ENCODE measurements at places on chromosomes 12 and 14. TPM values are rescaled to one million over a fixed set of nuclear protein-coding genes. Genes with fewer than 3 reads are reported as not detected.

- DNase-seq: no peak
- no peaks in the 10 kb centered on the region for H3K4me1 ChIP-seq
- peaks cover 13% of the 10 kb centered on the region for H3K27me3 ChIP-seq
- H3K4me3 ChIP-seq: no peak overlapping the region
- H3K36me3 ChIP-seq: peaks cover 14% of the 10 kb centered on the region
- H3K27ac ChIP-seq: no peak overlapping the region
Observed at GRCh38 chr14:94412671-94413638, 24.6 kb upstream of the SERPINA1 start.

ZDHHC22 gene
- total RNA-seq: not detected

TMTC2 gene
- total RNA-seq: 9.0 TPM

DNA sequence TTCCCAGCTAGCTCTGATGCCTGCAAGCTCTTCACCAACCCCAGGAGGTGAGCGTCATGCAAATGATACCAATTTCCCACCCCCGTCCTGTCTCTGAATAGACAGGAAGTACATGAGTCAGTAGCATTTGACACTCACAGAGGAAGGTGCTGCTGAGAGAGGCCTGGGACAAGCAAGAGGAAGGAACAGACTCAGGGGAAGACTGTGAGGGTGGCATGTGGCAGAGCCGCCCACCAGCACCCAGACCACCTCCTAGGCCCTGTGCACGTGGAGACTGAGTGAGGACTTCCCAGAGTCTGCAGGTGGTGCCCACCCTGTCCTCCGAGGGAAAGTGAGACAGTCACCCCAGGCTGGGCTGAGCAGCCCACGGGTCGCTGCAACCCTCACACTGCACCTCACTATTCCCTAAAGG lies 199.5 kb upstream of the SFSWAP start:
- peaks cover 13% of the 10 kb centered on the region for H3K4me1 ChIP-seq
- DNase-seq: peak; percentile 66
- H3K4me3 ChIP-seq: peak overlapping the region; percentile 14
- peak overlapping the region; percentile 43 for H3K27ac ChIP-seq
- H3K36me3 ChIP-seq: peaks cover 1% of the 10 kb centered on the region
- H3K27me3 ChIP-seq: no peaks in the 10 kb centered on the region

DNA sequence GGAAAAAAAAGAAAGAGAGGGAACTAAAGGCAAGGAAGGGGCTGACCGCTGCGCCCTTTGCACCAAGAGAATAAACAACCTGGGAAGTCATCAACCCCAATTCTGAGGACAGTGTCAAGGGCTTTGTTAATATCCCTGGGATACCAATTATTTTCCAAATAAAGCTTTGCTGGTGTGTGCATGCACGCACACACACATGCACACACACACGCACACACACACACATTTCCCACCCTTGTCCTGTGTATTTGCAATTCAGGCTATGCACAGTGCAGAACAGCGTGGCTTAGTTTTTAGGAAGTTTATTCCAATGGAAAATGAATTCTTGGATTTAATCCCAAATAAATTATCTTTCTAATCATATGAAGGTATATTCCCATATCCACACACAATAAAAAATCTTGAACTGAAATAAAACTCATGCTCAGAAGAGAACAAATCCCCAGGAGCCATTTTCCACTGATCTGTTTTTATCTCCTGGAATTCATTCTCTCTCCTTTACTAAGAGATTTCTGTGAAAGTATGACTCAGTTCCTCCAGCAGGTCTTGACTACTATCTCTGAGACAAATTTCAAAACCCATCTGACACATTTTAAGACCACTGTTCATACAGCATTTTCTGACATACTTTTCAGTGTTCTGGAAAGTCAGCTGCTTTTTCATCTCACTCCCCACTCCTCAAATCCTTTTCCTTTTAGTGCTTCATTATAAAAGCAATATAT lies 334.4 kb upstream of the ATP2B1 start:
- DNase-seq: peak; percentile 3
- peaks cover 29% of the 10 kb centered on the region for H3K4me1 ChIP-seq
- H3K4me3 ChIP-seq: no peak overlapping the region
- peaks cover 4% of the 10 kb centered on the region for H3K36me3 ChIP-seq
- H3K27ac ChIP-seq: peak overlapping the region; percentile 84
- H3K27me3 ChIP-seq: peaks cover 8% of the 10 kb centered on the region

DNA sequence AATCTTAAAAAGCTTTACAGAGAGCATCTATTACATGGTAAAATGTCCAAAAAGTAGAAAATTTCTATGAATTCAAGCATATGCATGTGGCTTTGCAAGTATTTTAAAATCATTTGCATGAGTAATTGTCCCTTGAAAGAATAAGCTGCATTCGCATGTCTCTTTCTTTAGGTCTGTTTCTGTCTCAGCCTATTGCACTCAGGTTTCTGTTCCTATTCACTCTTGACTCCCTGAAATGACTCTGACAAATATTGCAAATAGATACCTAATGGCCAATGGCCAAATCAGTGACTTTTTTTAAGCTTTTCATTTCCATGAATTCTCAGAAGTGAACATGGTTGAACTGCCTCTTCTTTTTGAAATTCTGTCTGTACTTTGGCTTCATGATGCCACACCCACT lies 6.4 kb upstream of the TTC8 start:
- peaks cover 44% of the 10 kb centered on the region for H3K27me3 ChIP-seq
- no peaks in the 10 kb centered on the region for H3K4me1 ChIP-seq
- no peak overlapping the region for H3K4me3 ChIP-seq
- no peak for DNase-seq

DNA sequence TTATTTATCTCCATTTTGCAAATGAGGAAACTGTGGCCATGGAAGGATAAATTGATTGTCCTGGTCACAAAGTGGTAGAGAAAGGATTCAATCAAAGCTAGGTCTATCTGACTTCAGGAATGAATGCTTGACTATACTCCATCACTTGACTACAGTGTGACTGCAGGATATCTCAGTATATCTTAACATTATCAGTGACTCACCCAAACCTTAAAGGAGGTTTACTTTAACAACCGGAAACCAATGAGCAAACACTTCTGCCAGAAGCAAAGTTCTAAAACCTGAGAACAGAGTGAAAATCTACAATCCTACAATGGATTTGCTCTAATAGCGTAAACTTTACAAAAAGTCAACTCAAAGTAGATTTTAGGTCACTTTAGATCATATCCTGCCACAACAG lies 277.0 kb downstream of the CEP128 start:
- H3K36me3 ChIP-seq: peaks cover 9% of the 10 kb centered on the region
- H3K27ac ChIP-seq: no peak overlapping the region
- H3K4me1 ChIP-seq: no peaks in the 10 kb centered on the region
- no peak for DNase-seq

DNA sequence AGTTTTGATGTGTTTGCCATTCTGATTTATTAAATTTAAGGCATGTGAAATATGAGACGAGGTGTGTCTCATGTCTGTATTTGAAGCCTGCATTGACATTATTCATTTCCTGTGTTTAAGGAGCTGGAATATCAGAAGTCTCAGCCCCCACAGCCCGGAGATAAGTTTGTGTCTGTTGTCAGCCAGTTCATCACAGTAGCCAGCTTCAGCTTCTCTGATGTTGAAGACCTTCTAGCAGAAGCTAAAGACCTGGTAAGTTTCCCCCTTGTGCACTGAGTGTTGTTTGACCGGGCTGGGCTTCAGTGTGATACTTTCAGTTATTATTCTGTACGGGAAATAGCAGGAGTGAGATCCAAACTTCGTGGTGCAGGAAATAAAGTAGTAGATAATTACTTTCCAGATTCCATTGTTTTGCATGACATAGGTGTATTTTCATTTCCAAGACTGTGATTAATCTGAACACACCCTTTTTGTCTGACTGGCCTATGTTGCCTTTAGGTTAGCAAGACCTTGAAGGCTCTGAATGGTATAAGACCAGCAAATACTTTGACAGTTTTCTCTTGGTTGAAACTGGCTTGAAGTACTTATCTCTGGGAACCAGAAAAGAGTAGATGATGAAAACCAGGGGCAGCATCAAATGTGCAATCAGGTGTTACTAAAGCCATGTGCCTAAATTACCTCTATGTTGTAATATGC lies 101.5 kb downstream of the GPR135 start:
- peaks cover 3% of the 10 kb centered on the region for H3K36me3 ChIP-seq
- H3K27me3 ChIP-seq: no peaks in the 10 kb centered on the region
- DNase-seq: no peak
- H3K27ac ChIP-seq: no peak overlapping the region
- no peak overlapping the region for H3K4me3 ChIP-seq

DNA sequence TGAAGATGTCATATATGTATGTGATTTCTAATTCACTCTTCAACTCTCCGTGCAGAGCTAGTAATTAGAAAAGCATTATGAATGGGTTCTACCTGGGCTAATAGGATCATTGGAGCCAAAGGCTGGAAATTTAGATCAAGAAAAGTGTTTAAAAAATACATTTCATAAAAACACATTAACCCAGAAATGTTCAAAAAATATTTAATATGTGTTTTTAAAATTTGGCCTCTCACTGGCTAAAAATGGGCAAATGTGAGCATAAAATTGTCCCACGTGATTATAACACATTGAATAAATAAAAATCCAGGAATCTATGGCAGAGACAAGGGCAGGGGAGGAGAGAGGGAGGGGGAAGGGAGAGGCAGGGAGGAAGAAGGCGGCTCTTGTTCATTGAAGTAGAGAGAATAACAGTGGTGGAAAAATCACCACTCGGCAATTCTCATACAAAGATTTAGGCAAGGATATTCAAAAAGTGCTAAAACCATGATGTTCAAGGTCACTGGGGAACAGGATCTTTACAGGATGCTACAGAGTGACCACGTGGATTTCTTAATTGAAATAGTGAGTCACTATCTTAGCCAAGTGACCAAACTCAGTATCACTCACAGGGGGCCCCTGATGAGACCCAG lies 38.8 kb downstream of the FBXO21 start:
- no peak for DNase-seq
- H3K27ac ChIP-seq: peak overlapping the region; percentile 96
- H3K4me3 ChIP-seq: no peak overlapping the region
- H3K4me1 ChIP-seq: peaks cover 58% of the 10 kb centered on the region
- peaks cover 30% of the 10 kb centered on the region for H3K36me3 ChIP-seq

DNA sequence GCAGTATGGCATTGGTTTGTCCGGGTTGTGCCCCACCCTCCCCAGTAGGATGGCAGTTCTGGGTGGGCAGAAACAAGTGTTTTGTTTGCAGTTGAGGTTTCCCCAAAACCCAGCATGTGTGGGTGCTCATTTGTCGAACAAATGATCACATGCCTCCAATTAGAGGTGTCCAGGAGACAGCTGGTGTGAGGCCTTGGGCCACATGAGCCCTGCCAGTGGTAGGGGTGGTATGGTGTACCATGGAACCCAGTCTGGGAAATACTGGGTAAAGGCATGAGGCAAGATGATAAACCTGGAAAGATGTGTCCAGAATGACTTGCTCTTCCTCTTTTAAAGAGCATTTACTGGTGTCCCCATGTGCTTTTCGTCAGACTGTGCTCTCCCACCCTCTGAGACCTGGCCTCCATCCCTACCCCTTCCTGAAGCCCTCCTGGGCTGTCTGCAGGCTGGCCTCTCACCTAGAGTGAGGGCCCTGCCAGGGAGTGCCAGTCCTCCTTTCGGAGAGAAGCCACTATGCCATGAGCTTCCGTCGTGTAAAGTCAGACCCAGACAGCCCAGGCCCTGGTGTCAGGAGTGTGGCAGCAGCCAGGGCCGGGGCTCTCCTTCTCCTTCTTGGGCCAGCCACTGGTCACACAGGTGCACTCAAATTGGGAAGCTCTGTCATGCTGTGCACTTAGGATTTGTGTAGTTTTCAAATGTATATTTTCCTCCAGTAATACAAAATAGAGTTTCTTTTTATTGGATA lies 17.6 kb downstream of the ANKRD9 start:
- H3K4me3 ChIP-seq: no peak overlapping the region
- no peak overlapping the region for H3K27ac ChIP-seq
- H3K36me3 ChIP-seq: no peaks in the 10 kb centered on the region
- H3K4me1 ChIP-seq: no peaks in the 10 kb centered on the region

- peak overlapping the region; percentile 44 for H3K4me3 ChIP-seq
- peaks cover 10% of the 10 kb centered on the region for H3K36me3 ChIP-seq
- H3K4me1 ChIP-seq: peaks cover 10% of the 10 kb centered on the region
- H3K27me3 ChIP-seq: no peaks in the 10 kb centered on the region
- peak overlapping the region; percentile 91 for H3K27ac ChIP-seq
- no peak for DNase-seq
Observed at GRCh38 chr14:77554816-77555599, 56.4 kb upstream of the ISM2 start.

FOXM1 gene
- 109 TPM for total RNA-seq

DNA sequence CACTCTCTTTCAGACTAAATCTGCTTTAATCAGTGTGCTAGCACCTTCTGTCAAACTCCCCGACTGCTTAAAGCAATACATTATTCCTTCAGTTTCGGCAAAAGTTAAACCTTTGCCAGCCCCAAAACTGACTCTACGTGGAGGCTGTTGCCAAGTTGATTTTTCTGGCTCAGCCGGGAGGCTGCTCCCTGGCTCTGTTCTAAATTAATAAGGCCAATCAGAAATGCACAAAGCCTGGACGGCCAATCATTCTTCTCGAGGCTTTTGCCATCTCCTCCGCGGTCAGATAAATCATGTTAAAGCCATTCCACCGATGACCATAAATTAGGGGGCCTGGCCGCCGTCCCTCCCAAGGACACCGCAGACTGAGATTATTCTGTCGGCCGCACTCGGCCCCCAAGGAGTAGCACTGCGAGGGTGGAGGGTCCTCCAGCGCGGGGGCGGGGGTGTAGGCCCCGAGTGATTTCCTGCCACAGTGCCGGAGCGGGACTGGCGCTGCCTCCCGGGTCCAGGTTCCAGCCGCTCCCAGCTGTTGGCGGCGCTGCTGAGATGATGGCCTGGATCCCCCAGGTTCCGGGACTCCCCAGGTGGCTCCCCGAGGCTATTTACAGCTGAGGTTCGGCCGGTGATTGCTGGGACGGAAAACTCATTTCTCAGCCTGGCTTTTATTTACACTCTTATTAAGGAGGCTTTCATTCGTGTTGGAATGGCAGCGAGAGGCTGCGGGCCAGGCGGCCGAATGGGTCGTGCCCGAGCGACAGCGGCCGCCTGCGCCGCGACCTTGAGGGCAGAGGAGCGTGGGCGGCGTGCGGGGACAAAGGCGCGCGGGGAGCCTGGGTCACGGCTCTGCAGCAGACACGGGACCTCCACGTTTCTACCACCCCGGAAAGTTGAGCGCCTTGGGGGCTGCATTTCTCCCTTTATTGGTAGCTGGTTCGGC lies 165.1 kb downstream of the MON2 start:
- H3K27me3 ChIP-seq: peaks cover 87% of the 10 kb centered on the region
- peaks cover 1% of the 10 kb centered on the region for H3K36me3 ChIP-seq
- no peak overlapping the region for H3K27ac ChIP-seq
- H3K4me3 ChIP-seq: peak overlapping the region; percentile 85
- DNase-seq: peak; percentile 44

GRCh38 chr14:96422992-96423391 lies 31.1 kb downstream of the AK7 start:
- no peaks in the 10 kb centered on the region for H3K36me3 ChIP-seq
- H3K27me3 ChIP-seq: no peaks in the 10 kb centered on the region
- no peaks in the 10 kb centered on the region for H3K4me1 ChIP-seq
- no peak overlapping the region for H3K27ac ChIP-seq
- peak overlapping the region; percentile 67 for H3K4me3 ChIP-seq
- no peak for DNase-seq

SYCP3 gene
- 0.91 TPM for total RNA-seq

PELI2 gene
- 11.7 TPM for total RNA-seq

- H3K36me3 ChIP-seq: peaks cover 1% of the 10 kb centered on the region
- no peak overlapping the region for H3K27ac ChIP-seq
- H3K4me3 ChIP-seq: no peak overlapping the region
- no peaks in the 10 kb centered on the region for H3K4me1 ChIP-seq
- no peak for DNase-seq
- no peaks in the 10 kb centered on the region for H3K27me3 ChIP-seq
Observed at GRCh38 chr12:72694193-72694592, 422.0 kb downstream of the TRHDE start.

TXNDC16 gene
- 6.7 TPM for total RNA-seq

GRCh38 chr12:119178544-119179334 lies at the start of gene HSPB8:
TSS of gene HSPB8 (plus strand) at chr12:119178931. CDS start at chr12:119179313, 382 bp downstream.
- H3K36me3 ChIP-seq: no peaks in the 10 kb centered on the region
- H3K27me3 ChIP-seq: peaks cover 6% of the 10 kb centered on the region
- DNase-seq: no peak
- no peak within 1 kb of the TSS for H3K4me3 ChIP-seq
